Dermis microvascular lymphatic vessel endothelial cell (primary cell): ENCODE measurements at places on chromosomes 2 and 18. TPM values are rescaled to one million over a fixed set of nuclear protein-coding genes. Genes with fewer than 3 reads are reported as not detected.

The CYP1B1 gene
- 0.13 and 1.0 TPM in 2 replicates for total RNA-seq

The UGT1A5 gene
- total RNA-seq = not detected in 2 replicates

The DYSF gene
- 47.2 and 85.9 TPM in 2 replicates for total RNA-seq

The PROKR1 gene
- total RNA-seq = under 0.01 TPM in 2 replicates

The C2orf15 gene
- 0.13 TPM in 2 replicates for total RNA-seq

The G6PC2 gene
- total RNA-seq = not detected in 2 replicates
